ENCODE measurements at places on chromosomes 4 and X. TPM values are rescaled to one million over a fixed set of nuclear protein-coding genes. Genes with fewer than 3 reads are reported as not detected.

The ABLIM2 gene
- 4.3 TPM for total RNA-seq

The GLRB gene
- total RNA-seq, result 1.9 TPM

The ARMCX1 gene
- 26.9 TPM for total RNA-seq

The EVC2 gene
- 11.5 TPM for total RNA-seq

The SYP gene
- total RNA-seq, result 9.1 TPM

The FAM236C gene
- total RNA-seq, result not detected

The PAGE4 gene
- not detected for total RNA-seq

The CLCN4 gene
- total RNA-seq, result 4.9 TPM

DNA sequence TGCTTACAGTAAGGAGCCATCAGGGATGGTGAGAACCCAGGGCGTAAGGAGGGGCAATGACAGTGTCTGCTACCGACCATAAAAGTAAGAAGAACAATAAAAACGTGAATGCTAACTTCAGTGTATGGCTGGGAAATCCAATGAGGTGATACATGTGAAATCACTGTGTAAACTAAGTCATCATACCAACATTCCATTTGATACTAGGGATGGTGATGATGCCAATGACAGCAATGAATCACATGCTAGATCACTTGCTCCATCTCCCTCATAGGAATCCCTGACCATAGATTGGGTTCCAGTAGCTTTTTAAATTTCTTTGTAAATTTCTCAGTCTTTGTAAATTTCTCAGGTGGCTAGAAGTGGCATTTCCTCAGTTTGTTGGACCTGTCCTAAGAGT lies 146.3 kb downstream of the SMIM20 start:
- no peaks in the 10 kb centered on the region for H3K4me1 ChIP-seq
- no peak overlapping the region for H3K27ac ChIP-seq
- DNase-seq, result no peak
- no peaks in the 10 kb centered on the region for H3K27me3 ChIP-seq
- no peaks in the 10 kb centered on the region for H3K36me3 ChIP-seq

DNA sequence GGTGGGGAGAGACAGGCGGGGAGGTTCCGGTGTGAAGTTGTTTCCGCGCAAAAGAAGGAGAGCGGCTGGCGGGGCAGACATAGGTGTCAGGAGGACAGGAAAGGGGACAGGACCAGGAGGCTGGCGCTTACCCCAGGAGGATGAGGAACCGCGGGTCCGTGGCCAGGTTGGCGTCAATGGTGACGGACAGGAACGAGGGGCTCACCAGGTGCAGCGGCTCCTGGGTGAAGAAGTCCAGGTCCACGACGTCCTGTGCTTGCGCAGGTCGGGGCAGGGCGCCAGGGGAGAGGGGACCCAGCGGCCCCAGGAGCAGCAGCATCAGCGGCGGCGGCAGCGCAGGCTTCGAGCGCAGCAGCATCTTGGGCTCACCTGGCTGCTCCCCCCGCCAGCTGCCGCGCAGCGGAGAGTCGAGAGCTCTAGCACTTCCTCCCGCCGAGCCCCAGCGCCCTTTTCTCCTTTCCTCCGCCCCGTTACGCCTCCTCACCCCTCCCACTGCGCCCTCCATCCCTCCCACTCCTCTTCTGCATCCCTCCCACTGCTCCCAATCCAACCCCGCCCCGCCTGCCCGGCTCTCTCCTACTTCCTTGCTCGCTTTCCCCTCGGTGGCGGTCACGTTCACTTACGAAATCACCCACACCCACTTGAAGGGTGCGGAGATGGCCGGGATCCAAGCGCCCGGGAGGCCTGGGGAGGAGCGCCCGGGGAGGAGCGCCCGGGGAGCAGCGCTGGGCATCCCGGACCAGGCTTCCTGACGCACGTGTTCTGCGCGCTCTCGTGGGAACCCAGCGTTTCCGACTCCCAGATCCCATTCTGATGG lies at the start of gene HPSE:
HPSE (minus strand) TSS at position 424 of the 817 bp plus-strand sequence; CDS start at position 358, 66 bp downstream.
- peak; percentile 93 for DNase-seq
- H3K27ac ChIP-seq, result no peak within 1 kb of the TSS
- H3K36me3 ChIP-seq, result no peaks in the 10 kb centered on the region
- H3K4me1 ChIP-seq, result peaks cover 6% of the 10 kb centered on the region

DNA sequence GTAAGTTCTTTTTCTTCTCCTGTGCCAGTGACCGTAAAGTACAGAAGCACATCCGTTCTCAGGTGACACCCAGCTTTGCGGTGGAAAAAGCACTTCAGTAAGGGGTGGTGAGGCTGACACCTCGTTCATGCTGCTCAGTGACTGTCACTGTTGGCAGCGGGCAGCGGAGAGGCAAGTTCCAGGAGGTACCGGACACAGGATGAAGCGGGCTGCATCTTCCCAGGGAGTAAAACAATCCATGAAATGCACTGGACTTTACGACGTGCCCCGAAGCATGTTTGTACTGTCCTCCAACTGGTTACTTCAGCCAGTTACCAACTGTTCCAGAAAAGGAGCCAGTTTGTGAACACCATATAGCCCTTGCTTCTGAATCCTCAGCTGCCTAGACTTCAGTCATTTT lies 110.7 kb downstream of the ZNF827 start:
- no peak for DNase-seq
- H3K27ac ChIP-seq, result peak overlapping the region; percentile 47
- no peaks in the 10 kb centered on the region for H3K27me3 ChIP-seq
- no peaks in the 10 kb centered on the region for H3K36me3 ChIP-seq
- H3K4me3 ChIP-seq, result no peak overlapping the region
- H3K4me1 ChIP-seq, result peaks cover 36% of the 10 kb centered on the region

- H3K36me3 ChIP-seq, result no peaks in the 10 kb centered on the region
- no peak overlapping the region for H3K27ac ChIP-seq
- H3K27me3 ChIP-seq, result no peaks in the 10 kb centered on the region
- peaks cover 51% of the 10 kb centered on the region for H3K4me1 ChIP-seq
- H3K4me3 ChIP-seq, result no peak overlapping the region
Observed at GRCh38 chrX:133374874-133375387, 40.4 kb downstream of the GPC4 start.

DNA sequence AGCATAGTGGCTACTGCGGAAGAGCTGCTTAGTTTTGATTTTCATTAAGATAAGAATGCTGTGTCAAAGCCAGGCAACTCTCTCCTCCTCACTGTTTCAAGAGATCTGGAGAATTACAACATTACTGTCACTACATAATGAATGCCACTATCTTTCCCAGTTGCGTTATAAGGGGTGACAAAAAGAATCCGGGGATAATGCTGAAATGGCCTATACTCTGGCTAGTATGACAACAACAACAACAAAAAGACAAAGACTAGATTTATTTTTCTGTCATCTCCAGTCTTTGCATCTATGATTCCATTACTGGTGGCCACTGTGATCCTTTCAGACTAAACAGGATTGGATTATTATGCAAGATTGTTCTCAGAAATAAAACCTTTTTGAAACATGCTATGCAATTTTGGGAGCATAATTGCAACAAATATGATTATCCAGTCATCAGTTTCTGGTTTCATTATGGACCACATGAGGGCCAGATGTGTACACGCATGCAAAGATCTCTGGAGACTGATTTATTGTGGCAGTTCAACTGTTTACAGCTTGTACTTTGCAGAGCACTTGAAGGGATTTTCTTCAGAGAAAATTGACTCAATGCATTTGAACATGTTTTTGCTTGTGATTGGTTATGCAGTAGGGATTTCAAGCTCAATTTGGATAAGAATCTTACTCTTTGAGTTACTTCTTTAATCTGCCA lies 31.1 kb upstream of the SPANXB1 start:
- H3K27me3 ChIP-seq, result no peaks in the 10 kb centered on the region
- no peak for DNase-seq
- H3K36me3 ChIP-seq, result no peaks in the 10 kb centered on the region
- H3K27ac ChIP-seq, result no peak overlapping the region
- no peak overlapping the region for H3K4me3 ChIP-seq

- H3K27ac ChIP-seq, result no peak overlapping the region
- H3K4me1 ChIP-seq, result no peaks in the 10 kb centered on the region
- H3K36me3 ChIP-seq, result no peaks in the 10 kb centered on the region
- H3K4me3 ChIP-seq, result no peak overlapping the region
- no peaks in the 10 kb centered on the region for H3K27me3 ChIP-seq
- peak; percentile 79 for DNase-seq
Observed at GRCh38 chr4:53490965-53491622, 100.2 kb downstream of the LNX1 start.

GRCh38 chr4:36138220-36138619 lies 106.1 kb downstream of the ARAP2 start:
- no peak overlapping the region for H3K4me3 ChIP-seq
- H3K27me3 ChIP-seq, result no peaks in the 10 kb centered on the region
- no peak overlapping the region for H3K27ac ChIP-seq
- no peak for DNase-seq
- H3K4me1 ChIP-seq, result no peaks in the 10 kb centered on the region

- H3K36me3 ChIP-seq, result no peaks in the 10 kb centered on the region
- no peaks in the 10 kb centered on the region for H3K4me1 ChIP-seq
- peak; percentile 15 for DNase-seq
- H3K4me3 ChIP-seq, result no peak overlapping the region
Observed at GRCh38 chrX:135737366-135738071, 24.1 kb downstream of the CT45A1 start.

DNA sequence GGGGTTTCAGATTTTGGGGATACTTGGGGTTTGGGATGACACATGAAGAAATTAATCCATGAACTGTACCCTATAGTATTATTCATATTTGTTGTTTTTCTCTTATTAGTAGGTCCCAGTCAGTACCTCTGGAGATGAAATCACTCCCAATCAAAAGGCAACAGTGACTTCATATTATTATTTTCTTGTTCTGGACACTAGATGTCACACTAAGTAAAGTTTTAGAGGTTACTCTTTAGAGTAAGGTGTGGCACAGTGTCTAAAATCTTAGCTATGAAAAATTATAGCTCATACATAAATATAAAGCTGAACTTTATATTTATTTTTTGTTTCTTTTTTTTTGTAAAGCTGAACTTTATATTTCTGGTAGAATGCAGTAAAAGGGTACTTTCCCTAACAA lies 35.1 kb downstream of the FAM114A1 start:
- no peaks in the 10 kb centered on the region for H3K27me3 ChIP-seq
- no peaks in the 10 kb centered on the region for H3K36me3 ChIP-seq
- no peak overlapping the region for H3K27ac ChIP-seq
- peak; percentile 33 for DNase-seq
- peaks cover 5% of the 10 kb centered on the region for H3K4me1 ChIP-seq

DNA sequence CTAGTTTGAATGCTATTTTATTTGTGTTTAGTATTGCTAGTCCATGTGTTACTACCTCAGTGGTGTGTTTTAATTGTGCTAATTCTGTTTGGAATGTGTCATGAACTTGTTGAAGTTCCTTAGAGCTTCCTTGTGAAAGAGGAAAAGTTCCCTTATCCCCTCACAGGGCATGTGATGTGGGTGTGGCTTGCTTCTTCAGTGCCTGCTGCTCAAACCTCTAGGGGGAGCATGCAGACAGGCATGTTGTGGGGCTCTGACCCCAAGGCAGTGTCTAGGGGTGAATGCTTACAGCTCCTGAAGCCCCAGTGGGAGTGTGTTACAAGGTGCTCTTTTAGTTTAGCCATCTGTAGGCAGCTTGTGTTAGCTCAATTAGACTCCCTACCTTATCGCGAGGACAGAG lies 86.5 kb downstream of the MAGED4 start:
- peak; percentile 64 for DNase-seq
- H3K4me3 ChIP-seq, result no peak overlapping the region
- H3K4me1 ChIP-seq, result no peaks in the 10 kb centered on the region
- no peaks in the 10 kb centered on the region for H3K36me3 ChIP-seq

DNA sequence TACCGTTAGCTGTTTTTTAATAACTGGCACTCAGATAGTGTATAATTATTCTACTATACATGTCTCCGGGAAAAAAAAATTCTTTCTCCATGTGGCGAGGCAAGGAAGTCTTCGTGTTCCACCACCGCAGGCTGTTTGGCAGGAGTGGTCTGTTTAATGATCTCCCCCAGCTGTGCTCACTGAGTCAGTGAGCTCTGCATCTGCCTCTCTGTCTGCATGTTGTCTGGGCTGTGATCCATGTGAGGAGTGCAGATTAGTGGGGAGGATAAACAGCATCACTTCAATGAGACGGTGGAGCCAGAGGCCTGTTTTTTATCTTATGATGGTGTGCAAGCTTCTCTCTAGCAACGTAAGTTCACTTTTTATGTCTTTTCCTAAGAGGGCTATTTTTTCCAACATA lies 69.8 kb downstream of the RPS3A start:
- DNase-seq, result no peak
- H3K4me3 ChIP-seq, result no peak overlapping the region
- H3K4me1 ChIP-seq, result peaks cover 18% of the 10 kb centered on the region
- H3K36me3 ChIP-seq, result no peaks in the 10 kb centered on the region
- no peak overlapping the region for H3K27ac ChIP-seq

- H3K27me3 ChIP-seq, result no peaks in the 10 kb centered on the region
- H3K36me3 ChIP-seq, result no peaks in the 10 kb centered on the region
- DNase-seq, result no peak
- no peak overlapping the region for H3K4me3 ChIP-seq
- no peaks in the 10 kb centered on the region for H3K4me1 ChIP-seq
Observed at GRCh38 chrX:37873220-37873619, 25.8 kb upstream of the DYNLT3 start.

- no peaks in the 10 kb centered on the region for H3K36me3 ChIP-seq
- H3K27me3 ChIP-seq, result no peaks in the 10 kb centered on the region
- peak overlapping the region; percentile 74 for H3K4me3 ChIP-seq
- no peak overlapping the region for H3K27ac ChIP-seq
Observed at GRCh38 chrX:73215246-73215645, 595 bp upstream of the NAP1L2 start.

DNA sequence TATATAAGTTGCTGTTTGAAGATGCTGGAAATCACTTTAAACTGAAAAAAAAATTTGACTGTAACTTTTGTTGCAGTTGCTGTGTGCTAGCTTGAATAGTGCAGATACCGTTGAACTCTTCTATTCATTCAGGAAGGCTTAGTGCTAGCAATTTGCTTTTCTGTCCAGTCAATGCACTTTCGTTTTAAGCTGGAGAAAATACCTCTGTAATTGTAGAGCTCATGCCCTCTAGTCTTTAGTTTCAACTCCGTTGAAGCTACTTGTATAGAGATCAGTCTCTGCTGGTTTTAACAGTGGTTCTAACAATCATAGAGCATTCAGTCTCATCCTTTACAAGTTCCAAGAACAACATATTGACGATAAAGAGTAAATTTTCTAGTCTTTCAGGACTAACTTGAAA lies 49.0 kb upstream of the TRPC3 start:
- H3K4me3 ChIP-seq, result no peak overlapping the region
- H3K27ac ChIP-seq, result no peak overlapping the region
- H3K36me3 ChIP-seq, result no peaks in the 10 kb centered on the region
- H3K27me3 ChIP-seq, result no peaks in the 10 kb centered on the region
- H3K4me1 ChIP-seq, result no peaks in the 10 kb centered on the region

DNA sequence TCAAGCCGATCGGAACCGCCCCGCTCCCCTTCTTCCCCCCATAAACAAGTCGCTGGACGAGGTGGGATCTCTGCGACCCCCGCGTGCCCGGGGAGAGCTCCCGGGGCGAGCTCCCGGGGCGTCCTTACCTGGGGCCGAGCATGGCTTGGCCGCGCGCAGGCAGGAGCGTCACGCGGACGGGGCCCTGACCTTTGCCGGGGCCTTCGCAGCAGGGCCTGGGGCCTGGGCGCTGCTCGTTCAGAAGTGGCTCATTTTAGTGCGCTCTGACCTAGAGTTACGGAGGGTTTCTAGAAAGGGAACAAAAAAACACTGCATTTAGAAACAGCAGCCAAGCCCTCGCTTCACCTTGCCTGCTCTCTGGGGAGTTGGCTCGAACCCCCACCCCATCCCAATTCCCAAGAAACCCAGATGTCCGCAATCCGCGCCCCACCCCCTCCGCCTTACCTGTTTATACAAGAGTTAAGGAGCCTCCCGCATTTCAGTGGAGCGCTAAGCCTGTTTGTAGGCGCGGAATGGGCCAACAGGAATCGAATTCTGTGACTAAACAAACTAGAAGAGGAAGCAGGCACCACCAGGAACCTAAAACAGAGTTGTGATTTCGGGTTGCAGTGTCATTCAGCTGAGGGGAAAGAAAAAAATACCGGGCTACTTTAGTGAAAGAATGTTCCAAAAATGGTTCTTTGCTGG lies 814 bp upstream of the RBM47 start:
- H3K36me3 ChIP-seq, result no peaks in the 10 kb centered on the region
- peak overlapping the region; percentile 96 for H3K27ac ChIP-seq
- H3K4me3 ChIP-seq, result peak overlapping the region; percentile 60
- no peaks in the 10 kb centered on the region for H3K27me3 ChIP-seq
